Esophagus muscularis mucosa (tissue), 4 donors: ENCODE measurements at places on chromosomes 6 and 20. TPM values are rescaled to one million over a fixed set of nuclear protein-coding genes. Genes with fewer than 3 reads are reported as not detected.

PDCD2 gene
- 53.2 TPM for total RNA-seq

MACROD2 gene
- total RNA-seq, result 2.5 TPM

PTP4A1 gene
- 28.7 TPM for total RNA-seq

POLR1H gene
- 21.0 TPM for total RNA-seq

ALDH8A1 gene
- 1.4 TPM for total RNA-seq

LIME1 gene
- total RNA-seq, result 9.4 TPM
